ENCODE measurements at places on chromosomes 12 and 14.

DNA sequence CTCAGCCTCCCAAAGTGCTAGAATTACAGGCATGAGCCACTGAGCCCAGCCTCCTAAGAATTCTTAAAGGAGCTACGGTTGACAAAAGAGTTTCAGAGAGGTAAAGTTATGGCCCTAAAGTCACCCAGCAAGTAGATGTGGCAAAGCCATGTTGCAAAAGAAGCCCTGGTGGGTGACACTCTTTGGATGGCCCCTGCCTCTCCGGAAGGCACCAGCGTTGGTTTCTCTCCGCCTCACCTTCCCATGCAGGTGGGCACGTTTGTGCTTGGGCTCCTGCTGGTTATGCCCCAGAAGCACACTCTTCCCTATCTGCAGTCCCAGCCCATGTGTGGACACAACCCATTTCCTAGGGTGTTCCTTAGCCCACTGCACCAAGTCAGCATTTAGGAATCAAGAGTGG lies 9.5 kb upstream of the SERPINA3 start:
- no peak for DNase-seq

- no peak for DNase-seq
Measured at GRCh38 chr12:51820526-51821439, 27.7 kb downstream of the FIGNL2 start.

DNA sequence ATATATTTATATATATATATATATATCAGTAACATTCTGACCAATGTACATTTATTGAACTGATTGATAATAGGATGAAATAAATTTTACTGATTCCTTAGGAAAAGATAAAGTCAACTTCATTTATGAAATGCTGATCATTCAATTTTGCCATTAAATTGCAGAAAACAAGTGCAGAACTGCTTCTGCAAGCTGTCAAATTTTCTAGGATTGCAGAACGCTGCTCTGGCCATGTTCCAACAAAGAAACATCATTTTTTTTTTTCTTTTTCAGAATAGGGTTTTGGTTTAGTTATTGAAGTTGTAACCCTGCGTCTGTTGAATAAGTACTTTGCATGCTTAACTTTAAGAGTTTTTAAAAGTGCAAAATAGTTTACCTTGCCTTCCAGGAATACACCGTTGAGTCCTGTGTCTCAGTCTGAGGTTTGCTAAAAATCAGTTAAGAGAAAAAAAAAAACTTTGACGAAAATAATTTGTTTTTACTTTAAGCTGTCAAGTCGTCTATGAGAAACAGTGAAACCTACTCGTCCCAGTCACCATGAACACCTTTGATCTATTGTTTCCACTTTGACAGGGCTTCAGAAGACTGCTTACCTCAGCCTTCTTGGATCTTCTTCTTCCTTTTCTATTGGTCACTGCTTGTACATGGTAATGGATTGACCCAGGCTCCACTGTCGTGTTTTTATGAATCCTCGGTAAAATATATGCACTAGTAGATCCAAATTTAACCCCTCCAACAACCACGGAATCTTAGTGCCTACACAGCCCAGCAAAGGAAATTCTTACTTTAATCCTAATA lies at the start of gene KERA:
Gene KERA, minus strand, starts transcription at position 657 of the 798 bp plus-strand sequence. CDS start 1,743 bp downstream, outside the sequence.
- DNase-seq, result no peak

DNA sequence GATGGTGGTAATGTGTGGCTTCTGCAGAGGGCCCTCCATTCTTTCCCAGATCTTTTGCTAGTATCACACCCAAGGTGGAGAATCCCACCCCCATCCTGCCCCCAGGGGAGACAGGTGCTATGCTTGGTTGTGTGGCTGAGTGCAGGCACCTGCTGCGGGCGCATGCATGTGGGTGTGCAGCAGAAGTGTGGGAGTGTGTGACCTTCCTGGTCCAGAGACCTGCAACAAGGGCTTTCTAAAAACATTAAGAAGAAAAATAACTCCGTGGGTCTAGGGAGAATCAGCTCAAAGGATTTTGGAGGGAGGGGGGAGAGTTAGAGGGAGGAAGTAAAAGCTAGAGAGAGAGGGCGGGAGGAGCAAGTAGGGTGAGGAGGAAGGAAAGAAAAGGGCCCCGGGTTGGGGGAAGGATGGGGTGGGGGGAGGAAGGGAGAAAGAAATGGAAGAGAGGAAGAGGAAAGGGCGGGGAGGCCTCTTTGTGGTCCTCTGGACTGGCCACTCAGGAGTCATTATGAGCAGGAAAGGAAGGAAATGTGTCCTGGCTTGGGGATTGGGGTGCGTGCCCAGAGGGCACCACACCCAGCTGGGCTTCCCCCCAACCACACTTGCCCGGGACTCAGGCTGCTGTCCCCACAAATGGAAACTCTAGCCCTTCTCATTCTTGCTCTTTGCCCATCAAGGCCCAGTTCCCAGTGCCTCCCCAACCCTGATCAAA lies 3.1 kb upstream of the FIGNL2 start:
- DNase-seq, result no peak

GRCh38 chr12:64680235-64680634 lies 69.9 kb downstream of the RASSF3 start:
- DNase-seq, result peak; percentile 26

DNA sequence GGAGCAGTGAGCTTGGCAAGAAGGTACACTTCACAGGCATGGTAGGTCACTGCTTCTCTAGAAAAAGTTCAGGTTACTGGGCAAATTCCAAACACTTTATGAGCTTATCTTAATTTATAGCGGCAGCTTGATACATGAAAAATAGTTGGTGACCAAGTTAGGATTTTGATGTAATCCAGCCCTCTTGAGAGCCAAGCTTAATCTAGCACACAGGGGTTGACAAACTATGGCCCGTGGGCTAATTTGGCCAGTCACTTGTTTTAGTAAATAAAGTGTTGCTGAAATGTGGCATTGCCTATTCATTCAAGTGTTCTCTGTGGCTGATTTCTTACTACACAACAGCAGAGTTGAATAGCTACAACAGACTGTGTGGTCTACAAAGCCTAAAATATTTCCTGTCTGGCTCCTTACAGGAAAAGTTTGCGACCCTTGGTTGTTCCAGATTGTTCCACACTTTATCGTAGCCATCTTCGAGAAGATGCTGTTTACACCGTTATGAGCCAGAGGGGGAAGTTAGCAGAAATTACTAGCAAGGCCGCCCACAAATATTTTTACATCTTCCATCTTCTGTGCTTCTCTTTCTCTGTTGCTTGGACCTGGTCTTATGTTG lies 120.9 kb downstream of the DAAM1 start:
- DNase-seq, result no peak

DNA sequence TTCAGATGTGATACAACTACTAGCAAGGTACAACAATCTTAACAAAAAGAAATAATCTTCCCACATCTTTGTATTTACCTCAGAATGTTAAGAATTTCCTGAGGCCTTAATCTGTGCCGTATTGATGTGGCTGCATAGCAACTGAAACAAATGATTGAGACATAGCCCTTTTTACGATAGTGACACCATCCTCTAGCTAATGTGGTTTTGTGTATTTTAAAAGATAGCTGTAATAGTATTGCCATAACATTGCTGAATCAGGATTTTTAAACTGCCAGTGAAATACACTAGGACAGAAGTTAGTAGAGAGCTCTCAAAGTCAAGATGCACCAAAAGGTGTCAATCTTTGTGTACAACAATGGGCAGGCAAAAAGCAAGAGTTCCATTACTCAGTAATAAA lies 11.9 kb downstream of the NPAS3 start:
- DNase-seq, result no peak

GRCh38 chr14:95516554-95517181 lies at the start of gene SYNE3:
SYNE3 (minus strand) TSS chr14:95516650; CDS start chr14:95475821, 40,829 bp downstream.
- DNase-seq, result no peak

DNA sequence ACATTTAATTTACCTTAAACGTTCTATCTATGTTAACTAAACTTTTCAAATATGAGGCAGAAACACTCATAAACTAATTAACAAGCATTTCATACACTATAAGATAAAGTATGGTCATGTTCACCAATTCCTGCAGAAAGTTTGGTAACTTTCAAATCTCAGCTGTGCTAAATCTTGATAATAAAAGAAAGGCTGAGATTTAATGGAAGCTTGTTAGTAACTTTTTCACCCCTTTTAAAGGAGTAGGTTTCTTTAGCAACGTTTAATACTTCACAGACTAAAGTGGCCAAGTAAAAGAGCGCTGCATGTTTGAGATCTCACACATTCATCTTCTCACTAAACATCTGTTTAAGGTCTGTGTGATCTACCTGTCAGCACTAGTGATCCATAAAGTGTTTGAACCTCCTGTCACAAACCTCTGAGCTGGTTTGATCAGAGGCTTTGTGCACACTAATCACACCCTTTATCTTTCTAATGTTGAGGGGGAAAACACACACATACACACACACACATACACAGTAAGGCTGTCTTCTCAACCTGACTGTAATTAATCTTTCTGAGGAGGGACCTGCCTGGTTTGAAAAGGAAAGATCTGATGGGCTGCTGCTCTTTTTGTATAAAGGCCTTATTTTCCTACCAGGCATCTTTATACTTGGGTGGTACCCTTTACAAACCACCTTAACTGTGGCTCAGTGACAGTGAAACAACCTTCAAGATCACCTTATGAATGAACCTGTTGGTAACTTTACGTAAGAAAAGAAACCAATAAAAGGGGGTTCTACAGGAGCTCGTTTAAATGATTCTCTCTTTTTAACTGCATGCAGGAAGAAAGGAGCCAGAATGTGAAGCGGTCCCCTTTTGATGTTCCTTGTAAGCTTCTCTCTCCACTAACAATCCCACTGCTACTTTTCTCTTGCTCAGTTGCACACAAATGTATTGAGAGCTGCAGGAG lies 244.2 kb downstream of the SOX5 start:
- no peak for DNase-seq

GRCh38 chr14:20811986-20812975 lies 9.6 kb upstream of the RNASE1 start:
- DNase-seq, result no peak

- DNase-seq, result no peak
Measured at GRCh38 chr12:22459838-22460490, 84.4 kb downstream of the C2CD5 start.
